Calu3 (cell line): ENCODE measurements at places on chromosomes 12 and 14. TPM values are rescaled to one million over a fixed set of nuclear protein-coding genes. Genes with fewer than 3 reads are reported as not detected.

The KRT76 gene
- total RNA-seq, result not detected in 2 replicates

The GLS2 gene
- total RNA-seq, result 1.9 and 2.7 TPM in 2 replicates

The FAM177A1 gene
- 37.9 and 48.4 TPM in 2 replicates for total RNA-seq

The ALDH2 gene
- 152 and 168 TPM in 2 replicates for total RNA-seq

The HOTAIR gene
- not detected in 2 replicates for total RNA-seq

The ZBTB1 gene
- 28.1 and 29.4 TPM in 2 replicates for total RNA-seq

The PRICKLE1 gene
- total RNA-seq, result 7.0 and 12.7 TPM in 2 replicates

The NTS gene
- not detected in 2 replicates for total RNA-seq

The SYNDIG1L gene
- not detected in 2 replicates for total RNA-seq

The C12orf54 gene
- total RNA-seq, result not detected in 2 replicates

The POTEM gene
- not detected in 2 replicates for total RNA-seq

The TAS2R42 gene
- total RNA-seq, result not detected in 2 replicates

The SYNE3 gene
- total RNA-seq, result 0.97 and 1.1 TPM in 2 replicates

The CLEC4A gene
- total RNA-seq, result 0.47 TPM in 1 of 2 replicates, not detected in the other

The AKAP3 gene
- 1.5 and 1.6 TPM in 2 replicates for total RNA-seq

The CACNA1C gene
- total RNA-seq, result not detected in 2 replicates

The KRT85 gene
- not detected in 2 replicates for total RNA-seq

The KERA gene
- not detected in 2 replicates for total RNA-seq

The CABP1 gene
- total RNA-seq, result 0.14 and 0.98 TPM in 2 replicates

The MPHOSPH9 gene
- 52.5 and 69.5 TPM in 2 replicates for total RNA-seq

The KRT71 gene
- total RNA-seq, result not detected in 2 replicates

The TMEM106C gene
- total RNA-seq, result 67.2 and 77.3 TPM in 2 replicates

The DCD gene
- total RNA-seq, result not detected in 2 replicates

The WDHD1 gene
- 25.0 and 27.7 TPM in 2 replicates for total RNA-seq

The HOXC12 gene
- total RNA-seq, result not detected in 2 replicates

The DTX1 gene
- total RNA-seq, result 0.17 TPM in 1 of 2 replicates, not detected in the other

The TAC3 gene
- total RNA-seq, result not detected in 2 replicates

The BHLHE41 gene
- total RNA-seq, result 44.1 and 54.1 TPM in 2 replicates

The TAMALIN gene
- total RNA-seq, result 0.34 TPM in 1 of 2 replicates, not detected in the other

The TGFB3 gene
- 2.2 and 2.5 TPM in 2 replicates for total RNA-seq

The CISTR gene
- total RNA-seq, result not detected in 2 replicates

The SLC11A2 gene
- total RNA-seq, result 49.5 and 51.3 TPM in 2 replicates

The CCDC85C gene
- total RNA-seq, result 44.6 and 45.1 TPM in 2 replicates

The KRT83 gene
- total RNA-seq, result not detected in 2 replicates

The LPAR5 gene
- total RNA-seq, result 2.5 and 3.2 TPM in 2 replicates

The SSTR1 gene
- total RNA-seq, result 0.24 TPM in 2 replicates

The KIF5A gene
- 0.10 TPM in 1 of 2 replicates, not detected in the other for total RNA-seq

The MAP4K5 gene
- 67.4 and 69.0 TPM in 2 replicates for total RNA-seq

The LTBP2 gene
- 1.3 and 4.3 TPM in 2 replicates for total RNA-seq

The GARIN6 gene
- total RNA-seq, result not detected in 2 replicates

The CFL2 gene
- total RNA-seq, result 18.6 and 24.4 TPM in 2 replicates

The CLEC6A gene
- not detected in 2 replicates for total RNA-seq

The VAMP1 gene
- 5.0 and 7.4 TPM in 2 replicates for total RNA-seq

The PIGH gene
- total RNA-seq, result 19.0 and 19.7 TPM in 2 replicates

The RNASE4 gene
- total RNA-seq, result 5.3 and 7.3 TPM in 2 replicates

The CCDC59 gene
- 51.7 and 55.8 TPM in 2 replicates for total RNA-seq

The ATP2B1 gene
- total RNA-seq, result 73.6 and 77.3 TPM in 2 replicates

The CNTN1 gene
- total RNA-seq, result not detected in 2 replicates

The TPPP2 gene
- not detected in 2 replicates for total RNA-seq
